SJCRH30 (cell line): ENCODE measurements at places on chromosomes 5 and 9.

DNA sequence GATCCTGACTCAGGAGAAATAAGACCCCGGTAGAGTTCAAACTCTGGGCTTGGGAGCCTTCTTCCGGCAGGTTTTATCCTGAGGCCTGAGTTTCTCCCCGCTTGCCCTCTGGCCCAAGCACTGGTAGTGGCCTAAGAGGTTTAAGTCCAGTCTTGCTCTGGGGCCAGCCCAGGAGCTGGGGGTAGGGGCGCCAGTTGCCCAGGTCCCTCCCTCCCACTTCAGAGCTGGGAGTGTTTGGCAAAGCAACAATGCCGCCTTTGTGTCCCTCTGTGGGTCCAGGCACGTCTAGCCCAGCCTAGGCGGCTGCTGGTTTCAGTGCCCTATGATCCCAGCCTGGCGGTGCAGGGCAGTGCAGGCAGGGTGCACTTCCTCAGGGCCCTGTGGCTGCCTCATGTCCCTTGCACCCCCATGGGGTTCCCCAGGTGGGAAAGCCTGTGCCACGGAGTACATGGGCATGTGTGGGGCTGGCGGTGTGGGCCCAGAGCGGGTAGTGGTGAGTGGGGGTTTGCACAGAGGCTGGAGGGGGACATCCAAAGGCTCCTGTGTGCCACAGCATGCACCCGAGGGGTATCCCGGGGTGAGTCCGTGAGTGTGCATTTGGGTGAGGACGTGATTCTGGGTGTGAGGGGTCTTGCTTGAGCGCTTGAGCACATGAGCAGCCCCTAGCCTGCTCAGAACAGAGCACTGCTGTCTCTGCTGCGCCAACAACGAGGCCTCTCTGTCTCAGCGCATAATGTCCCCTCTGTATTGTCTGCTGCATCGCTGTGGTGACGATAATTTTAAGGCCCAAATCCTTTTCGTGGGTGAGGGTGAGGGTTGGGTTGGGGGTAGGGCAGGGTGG, 61.7 kb upstream of the PSD2 start:
- H3K4me3 ChIP-seq: no peak overlapping the region
- H3K36me3 ChIP-seq: no peaks in the 10 kb centered on the region
- peak overlapping the region; percentile 63 for H3K27ac ChIP-seq
- H3K27me3 ChIP-seq: no peaks in the 10 kb centered on the region

GRCh38 chr5:92559781-92560180, 1021.2 kb downstream of the NR2F1-AS1 start:
- no peak for DNase-seq
- H3K36me3 ChIP-seq: no peaks in the 10 kb centered on the region
- peaks cover 6% of the 10 kb centered on the region; the same call in 1 of the 2 replicates for H3K4me1 ChIP-seq

- H3K4me3 ChIP-seq: no peak overlapping the region
- no peak for DNase-seq
- no peak overlapping the region for H3K27ac ChIP-seq
- H3K4me1 ChIP-seq: no peaks in the 10 kb centered on the region
Measured at GRCh38 chr9:85510830-85511504, 230.8 kb downstream of the AGTPBP1 start.

DNA sequence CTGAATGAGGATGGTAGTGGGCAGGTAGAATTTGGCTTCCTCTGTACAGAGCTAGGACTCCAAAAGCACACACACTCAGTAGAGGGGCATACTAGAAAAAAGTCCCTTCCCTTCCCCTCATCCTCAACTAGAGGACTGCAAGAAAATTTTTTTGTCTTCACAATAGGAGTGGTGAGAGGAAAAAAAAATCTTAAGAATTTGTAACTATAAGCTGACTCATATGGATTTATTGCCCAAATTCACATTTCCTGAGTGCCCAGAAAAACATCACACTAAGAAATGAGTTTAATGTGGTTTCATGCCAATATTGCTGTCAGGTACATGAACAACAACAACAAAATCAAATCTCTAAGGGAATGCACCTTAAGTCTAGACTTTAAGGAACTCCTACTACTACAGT, 43.7 kb downstream of the RANBP6 start:
- DNase-seq: no peak
- peaks cover 3% of the 10 kb centered on the region for H3K36me3 ChIP-seq
- no peaks in the 10 kb centered on the region for H3K4me1 ChIP-seq
- H3K4me3 ChIP-seq: no peak overlapping the region
- no peaks in the 10 kb centered on the region for H3K27me3 ChIP-seq
- no peak overlapping the region for H3K27ac ChIP-seq

GRCh38 chr5:114727358-114727757, 365.5 kb downstream of the KCNN2 start:
- H3K4me3 ChIP-seq: no peak overlapping the region
- H3K36me3 ChIP-seq: no peaks in the 10 kb centered on the region
- no peaks in the 10 kb centered on the region for H3K27me3 ChIP-seq
- H3K4me1 ChIP-seq: no peaks in the 10 kb centered on the region
- no peak overlapping the region for H3K27ac ChIP-seq

DNA sequence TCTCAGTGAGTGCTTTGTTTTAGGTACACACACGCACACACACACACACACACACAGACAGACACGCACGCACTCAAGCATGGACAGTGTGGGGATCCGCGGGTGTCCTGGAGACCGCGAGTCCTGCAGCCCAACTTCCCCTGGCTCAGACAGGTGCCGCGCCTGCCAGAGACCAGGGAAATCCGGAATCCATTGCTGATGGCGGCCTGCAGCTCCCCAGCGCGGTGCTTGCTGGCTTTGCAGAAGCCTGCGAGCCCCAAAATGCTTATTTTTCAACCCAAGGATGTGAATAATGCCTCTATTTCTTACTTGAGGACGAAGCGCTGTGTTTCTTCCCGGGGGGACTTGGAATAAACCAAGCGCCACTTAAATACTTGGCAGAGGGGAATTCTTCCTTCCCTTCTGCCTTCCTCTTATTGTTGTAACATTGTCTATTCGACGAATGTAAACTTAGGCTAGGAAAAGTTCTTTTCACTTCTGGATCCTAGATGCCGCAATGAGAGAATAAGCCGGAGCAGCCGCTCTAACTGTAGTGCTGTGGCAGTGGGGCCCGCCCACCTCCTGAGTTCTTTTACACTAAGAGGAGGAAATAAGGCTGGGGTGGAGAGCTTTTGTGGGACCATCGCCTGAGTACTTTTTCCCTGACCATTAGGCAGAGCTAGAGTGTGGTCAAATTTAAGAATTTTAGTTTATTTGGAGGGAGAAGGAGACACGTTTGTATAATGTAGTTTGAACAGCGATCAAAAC, 802 bp downstream of the ITGA2 start:
- peak; percentile 13 for DNase-seq
- H3K27ac ChIP-seq: no peak overlapping the region
- no peaks in the 10 kb centered on the region; the same call in 1 of the 2 replicates for H3K4me1 ChIP-seq

DNA sequence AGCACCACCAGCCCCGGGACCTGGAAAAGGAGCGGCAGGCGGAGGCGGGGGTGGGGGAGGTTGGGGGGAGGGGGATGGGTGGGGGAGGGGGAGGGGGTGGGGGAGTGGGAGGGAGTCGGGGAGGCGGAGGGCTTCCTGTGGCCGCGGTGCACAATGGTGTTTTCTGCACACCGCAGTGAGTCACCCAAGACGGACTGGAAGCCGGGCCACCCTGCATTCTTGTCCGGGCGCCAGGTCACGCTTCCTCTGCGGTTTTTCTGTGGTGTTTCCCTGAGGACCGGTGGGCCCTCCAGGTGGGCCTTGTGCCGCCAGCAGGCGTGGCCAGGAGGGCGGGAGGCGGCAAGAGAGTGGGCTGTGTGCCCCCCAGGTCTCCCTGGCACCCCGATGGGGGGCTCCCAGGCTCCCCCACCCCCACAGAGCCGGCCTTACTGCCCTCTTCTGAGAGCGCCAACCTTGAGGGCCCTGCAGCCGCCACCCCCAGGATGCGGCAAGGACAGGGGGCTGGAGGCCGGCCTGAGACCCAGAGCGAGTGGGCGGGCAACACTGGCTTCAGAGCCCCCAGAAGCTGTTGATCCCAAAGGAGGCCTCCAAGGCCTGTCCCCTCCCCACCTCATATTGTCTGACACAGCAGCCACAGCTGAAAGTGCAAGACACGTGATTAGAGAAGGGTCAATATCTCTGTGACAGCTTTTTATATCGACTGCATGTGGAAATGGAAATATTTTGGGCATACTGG, 11.1 kb downstream of the EXD3 start:
- H3K4me1 ChIP-seq: peaks cover 30% of the 10 kb centered on the region
- peaks cover 4% of the 10 kb centered on the region for H3K27me3 ChIP-seq
- no peaks in the 10 kb centered on the region for H3K36me3 ChIP-seq
- DNase-seq: peak; percentile 93
- peak overlapping the region; percentile 87 for H3K27ac ChIP-seq

GRCh38 chr9:134442486-134443173, 116.4 kb downstream of the RXRA start:
- H3K36me3 ChIP-seq: no peaks in the 10 kb centered on the region
- H3K4me3 ChIP-seq: no peak overlapping the region
- no peaks in the 10 kb centered on the region for H3K27me3 ChIP-seq
- DNase-seq: peak; percentile 44

GRCh38 chr9:69949396-69949795, 94.3 kb upstream of the MAMDC2 start:
- DNase-seq: no peak
- H3K4me3 ChIP-seq: no peak overlapping the region
- peaks cover 27% of the 10 kb centered on the region for H3K4me1 ChIP-seq
- no peaks in the 10 kb centered on the region for H3K27me3 ChIP-seq

GRCh38 chr5:145946112-145946861, 9.9 kb downstream of the SH3RF2 start:
- H3K4me1 ChIP-seq: no peaks in the 10 kb centered on the region
- H3K27me3 ChIP-seq: no peaks in the 10 kb centered on the region; the same call in 1 of the 2 replicates
- H3K27ac ChIP-seq: no peak overlapping the region
- H3K36me3 ChIP-seq: no peaks in the 10 kb centered on the region

- no peaks in the 10 kb centered on the region for H3K4me1 ChIP-seq
- no peak for DNase-seq
- no peak overlapping the region for H3K27ac ChIP-seq
- no peaks in the 10 kb centered on the region for H3K27me3 ChIP-seq
Measured at GRCh38 chr5:20113031-20113715, 125.2 kb upstream of the CDH18 start.

DNA sequence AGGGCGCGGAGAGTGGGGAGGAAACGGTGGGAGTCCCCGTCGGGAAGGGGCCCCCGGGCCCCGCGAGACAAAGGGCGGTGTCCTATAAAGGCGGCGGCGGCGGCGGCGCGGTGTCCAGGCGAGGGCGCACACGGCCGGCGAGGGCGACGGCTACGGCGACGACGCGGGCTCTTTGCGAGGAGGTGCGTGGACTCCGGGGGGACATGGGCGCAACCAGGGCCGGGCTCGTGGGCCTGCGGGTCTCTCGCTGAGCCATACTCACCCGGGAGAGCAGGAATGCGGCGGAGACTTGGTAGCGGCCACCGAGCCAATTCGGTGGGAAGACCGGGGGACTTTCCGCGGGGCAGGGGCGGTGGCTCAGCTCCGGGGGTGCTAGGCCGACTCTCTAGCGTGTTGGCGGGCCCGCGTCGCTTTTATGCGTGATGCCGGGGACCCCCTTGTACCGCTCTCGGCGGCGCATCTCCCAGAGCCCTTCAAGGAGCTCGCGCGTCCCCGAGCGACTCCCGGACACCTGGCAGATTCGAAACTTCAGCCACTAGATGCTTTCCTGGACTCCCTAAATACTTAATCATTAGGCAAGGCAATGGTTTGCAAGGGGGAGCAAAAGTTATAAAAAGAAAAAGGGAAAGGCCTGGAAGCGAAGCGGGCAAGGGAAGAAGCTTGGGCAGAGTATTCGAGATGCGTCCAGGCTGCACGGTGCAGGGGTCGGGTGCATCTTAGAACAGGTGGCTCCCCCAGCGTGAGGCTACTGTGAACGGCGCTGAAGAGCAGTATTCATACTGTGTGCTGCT, 5.9 kb upstream of the TAL2 start:
- H3K27ac ChIP-seq: no peak overlapping the region
- peak overlapping the region; percentile 40 for H3K4me3 ChIP-seq
- H3K4me1 ChIP-seq: no peaks in the 10 kb centered on the region
- no peak for DNase-seq
- H3K27me3 ChIP-seq: no peaks in the 10 kb centered on the region
- no peaks in the 10 kb centered on the region for H3K36me3 ChIP-seq
